ENCODE measurements at places on chromosomes 4 and X.

- DNase-seq: no peak
Measured at GRCh38 chrX:72046447-72046846, 85.3 kb downstream of the RTL5 start.

DNA sequence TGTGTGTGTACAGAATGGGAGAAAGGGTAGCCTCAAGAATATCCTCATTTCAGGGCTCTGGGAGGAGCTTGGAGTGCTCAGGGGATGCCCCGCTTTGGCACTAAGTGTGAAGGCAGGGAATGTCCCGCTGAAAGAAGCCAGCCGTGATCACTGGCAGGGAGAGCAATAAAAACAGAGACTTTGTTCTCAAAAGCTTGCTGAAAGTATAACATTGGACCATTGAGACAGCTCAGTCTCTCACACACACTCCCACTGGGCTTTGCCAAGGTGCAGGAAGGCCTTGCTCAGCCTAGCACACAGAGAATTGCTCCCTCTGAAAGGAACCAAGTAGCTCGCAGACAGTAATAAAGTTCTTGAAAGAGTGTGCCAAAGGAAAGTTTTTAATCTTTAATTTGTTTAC is 143.8 kb upstream of the SLITRK2 start:
- DNase-seq: no peak

DNA sequence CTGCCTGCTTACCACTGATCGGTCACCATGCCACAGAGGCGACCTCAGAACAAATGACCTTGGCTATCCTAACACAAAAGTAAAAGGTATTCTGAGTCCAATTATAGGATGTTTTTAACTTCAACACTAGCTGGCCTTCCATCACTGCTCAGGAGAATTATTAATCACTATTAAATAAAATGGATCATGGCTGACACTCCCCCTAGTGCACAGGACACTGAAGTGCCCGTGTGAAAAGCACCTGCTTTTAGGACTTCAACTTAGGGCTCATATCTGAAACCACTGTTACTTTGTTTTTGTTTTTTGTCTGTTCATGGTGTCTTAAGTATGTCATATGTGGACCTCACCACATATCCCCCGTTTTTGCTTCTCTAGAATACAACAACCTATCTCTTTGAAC is 33.9 kb downstream of the STX18 start:
- no peak for DNase-seq

GRCh38 chr4:103498161-103499070 is 221.4 kb downstream of the TACR3 start:
- DNase-seq: no peak

DNA sequence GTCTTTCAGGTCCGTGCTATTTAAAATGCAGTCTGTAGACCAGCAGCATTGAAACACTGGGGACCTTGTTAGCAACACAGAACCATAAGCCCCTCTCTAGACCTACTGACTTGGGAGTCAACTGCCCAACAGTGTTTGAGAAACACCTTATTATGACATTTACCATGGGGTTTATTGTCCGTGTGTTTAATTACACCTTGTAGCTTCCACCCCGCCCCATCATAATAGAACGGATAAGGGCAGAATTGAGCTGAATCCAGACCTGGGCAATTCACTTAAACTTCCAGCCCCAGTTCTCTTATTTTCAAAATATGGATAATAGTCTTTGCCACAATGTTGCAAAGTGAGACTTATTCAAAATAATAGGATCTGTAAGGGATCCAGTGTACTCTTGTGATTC is 30.6 kb upstream of the CLNK start:
- DNase-seq: no peak

DNA sequence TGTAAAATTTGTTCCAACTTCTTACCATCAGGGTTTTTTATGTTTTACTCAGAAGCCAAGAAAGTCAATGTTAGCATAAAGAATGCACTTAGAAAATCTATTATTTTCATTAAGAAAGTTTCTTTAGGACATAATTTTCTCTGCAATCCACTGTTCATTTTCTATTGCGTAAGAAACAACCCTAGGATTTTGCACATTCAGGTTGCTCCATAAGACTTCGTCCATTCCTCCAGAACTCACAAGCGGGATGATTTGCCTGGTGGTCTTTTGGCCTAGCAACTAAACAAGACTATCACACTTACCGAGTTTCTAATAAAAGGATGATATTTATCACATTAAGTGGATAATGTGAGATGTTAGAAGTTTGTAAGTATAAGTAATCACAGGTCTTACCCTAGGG is 376.3 kb upstream of the INTU start:
- no peak for DNase-seq

DNA sequence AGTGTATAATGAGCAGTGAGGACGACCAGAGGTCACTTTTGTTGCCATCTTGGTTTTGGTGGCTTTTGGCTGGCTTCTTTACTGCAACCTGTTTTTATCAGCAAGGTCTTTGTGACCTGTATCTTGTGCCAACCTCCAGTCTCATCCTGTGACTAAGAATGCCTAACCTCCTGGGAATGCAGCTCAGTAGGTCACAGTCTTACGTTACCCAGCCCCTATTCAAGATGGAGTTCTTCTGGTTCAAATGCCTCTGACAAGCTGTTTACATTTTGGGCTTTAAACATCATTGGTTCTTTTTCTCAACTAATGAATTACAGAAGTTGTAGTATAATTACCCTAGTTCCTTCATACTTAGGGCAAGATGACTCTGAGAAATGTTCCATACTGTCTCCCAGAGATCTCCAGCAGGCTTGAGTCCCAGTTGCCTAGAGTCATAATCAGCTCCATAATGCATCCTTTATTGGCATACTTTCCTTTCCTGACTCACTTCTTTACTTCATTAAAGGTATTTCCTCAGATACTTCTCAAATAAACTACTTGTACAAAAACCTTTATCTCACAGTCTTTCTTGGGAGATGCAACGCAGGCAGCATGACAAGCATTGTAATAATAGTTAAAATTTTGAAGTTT is 136.5 kb downstream of the KDM6A start:
- DNase-seq: peak; percentile 11

GRCh38 chr4:155734065-155734464 is 24.8 kb upstream of the GUCY1B1 start:
- no peak for DNase-seq

DNA sequence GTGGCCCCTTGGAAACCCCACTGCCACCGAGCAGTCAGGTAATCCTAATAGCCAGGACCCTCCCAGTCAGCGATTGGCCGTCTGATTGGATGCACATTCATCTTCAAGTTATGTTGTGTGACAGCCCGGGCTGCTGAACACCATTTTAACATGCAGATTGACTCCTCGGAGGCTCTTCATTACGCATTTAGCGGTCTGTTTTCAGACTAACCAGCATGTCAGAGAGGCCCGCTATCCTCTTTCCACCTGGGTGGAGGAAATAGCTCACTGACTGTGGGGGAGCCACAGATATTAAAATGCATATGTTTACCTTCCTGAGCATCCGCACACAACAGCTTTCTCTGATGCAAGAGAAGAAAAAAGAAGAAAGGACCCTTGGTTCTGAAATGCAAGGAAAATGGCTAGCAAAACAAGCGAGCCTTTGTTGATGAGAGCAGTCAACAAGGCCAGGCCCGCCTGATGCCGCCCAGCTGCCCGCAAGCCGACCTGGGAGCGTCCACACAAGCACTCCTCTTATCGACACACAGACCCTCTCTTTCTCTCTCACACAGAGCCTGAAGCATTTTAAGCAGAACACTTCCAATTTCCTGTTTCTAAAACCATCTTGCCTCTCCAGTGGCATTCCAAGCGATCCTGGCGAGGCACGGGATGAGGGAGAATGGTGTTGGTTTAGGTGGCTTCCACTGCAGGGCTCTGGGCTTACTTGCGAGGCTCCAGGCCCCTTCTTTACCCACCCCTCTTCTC is 118.3 kb downstream of the MGST2 start:
- DNase-seq: no peak

- no peak for DNase-seq
Measured at GRCh38 chrX:107197319-107197718, 8.9 kb downstream of the NUP62CL start.

DNA sequence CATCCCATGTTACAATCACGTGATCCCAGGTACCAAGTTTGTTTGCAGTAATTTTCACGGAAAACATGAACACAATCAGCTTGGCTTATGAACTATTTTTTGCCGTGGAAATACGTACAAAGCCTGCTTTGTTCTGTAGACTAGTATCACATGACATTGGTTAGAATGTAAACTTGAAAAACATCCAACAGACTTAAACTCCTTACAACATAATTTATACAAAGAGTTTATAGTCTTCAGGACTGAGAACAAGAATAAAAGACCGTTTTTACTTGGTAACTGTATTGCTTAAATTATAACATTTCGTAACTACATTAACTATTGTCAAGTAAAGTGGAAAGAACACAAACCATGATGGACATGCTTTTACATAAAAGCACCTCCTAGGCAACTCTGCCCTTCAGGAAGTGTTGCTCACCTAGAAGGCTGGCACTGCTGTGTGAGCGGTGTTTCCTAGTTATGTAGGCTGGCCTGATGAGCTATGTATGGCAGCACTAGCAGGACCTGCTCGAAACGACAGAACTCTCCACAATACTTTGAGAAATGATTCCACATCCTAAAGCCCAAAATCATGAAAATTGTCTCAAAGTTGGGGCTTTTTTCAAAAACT is 41.8 kb upstream of the WDR1 start:
- DNase-seq: no peak

DNA sequence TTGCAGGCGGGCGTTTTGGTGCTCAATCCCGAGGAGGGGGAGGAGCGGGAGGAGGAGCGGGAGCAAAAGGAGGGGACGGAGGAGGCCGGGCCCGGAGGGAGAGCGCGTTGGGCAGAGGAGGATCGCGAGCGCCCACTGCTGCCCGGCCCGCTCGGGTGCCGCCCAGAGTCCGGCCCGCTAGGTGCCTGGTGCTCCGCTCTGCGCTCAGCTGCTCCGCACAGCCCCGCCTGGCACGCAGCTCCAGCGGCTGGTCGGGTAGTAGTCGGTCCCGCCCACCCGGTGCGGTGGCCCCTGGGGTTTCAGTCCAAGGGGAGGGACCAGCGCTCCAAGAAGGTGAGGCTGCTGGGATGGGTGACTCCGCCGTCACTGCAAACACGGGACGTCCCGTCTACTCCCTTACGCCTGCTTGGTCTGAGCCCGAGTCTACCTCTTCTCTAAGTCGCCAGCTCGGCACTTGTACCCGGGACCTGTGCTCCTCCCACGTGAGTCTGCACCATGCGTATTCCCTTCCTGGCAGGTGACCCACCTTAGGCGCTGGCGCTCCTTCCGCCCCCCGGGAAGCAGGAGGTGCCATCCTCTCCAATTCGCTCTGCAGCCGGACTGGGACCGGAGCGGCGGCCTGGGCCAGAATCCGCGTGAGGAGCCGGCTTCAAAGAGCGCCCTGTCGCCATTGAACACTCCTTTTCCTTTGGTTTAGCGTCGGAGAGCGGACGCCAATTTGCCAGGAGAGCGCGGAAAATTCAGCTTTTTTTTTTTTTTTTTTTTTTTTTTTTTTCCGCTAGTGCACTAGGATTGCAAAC is 405 bp upstream of the HS3ST1 start:
- DNase-seq: no peak

DNA sequence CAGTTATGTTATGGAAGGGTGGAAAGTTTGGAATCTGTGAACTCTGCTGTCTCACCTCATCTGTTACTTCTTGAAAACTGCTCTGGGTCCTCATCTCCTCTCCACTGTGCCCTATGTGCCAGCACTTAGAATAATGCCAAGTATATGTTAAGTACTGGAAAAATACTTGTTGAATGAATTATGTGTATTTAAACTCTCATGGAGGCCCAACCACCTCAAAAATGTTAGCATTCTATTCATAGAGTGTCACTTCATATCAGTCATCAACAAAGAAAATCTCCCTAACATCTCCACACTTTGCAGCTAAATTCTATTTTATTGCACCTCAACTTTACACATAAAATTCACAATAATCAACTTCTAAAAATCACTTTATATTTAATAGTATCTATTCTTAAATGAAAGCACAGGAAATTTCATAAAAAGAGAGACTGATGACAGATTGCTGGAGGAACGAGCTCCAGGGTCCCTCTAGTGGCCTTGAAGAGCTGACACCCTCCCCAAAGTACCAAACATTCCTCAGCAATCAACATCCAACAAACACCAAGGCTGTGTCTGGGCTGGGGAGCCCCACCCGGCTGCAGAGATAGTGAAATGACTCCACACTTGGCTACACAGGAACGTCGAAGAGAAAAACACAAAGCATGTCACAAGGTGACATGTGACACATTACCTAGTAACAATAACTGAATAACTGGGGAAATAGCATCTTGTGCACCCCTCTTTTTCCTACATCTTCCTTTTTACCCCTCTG is 45.8 kb downstream of the SLC39A8 start:
- DNase-seq: peak; percentile 4

DNA sequence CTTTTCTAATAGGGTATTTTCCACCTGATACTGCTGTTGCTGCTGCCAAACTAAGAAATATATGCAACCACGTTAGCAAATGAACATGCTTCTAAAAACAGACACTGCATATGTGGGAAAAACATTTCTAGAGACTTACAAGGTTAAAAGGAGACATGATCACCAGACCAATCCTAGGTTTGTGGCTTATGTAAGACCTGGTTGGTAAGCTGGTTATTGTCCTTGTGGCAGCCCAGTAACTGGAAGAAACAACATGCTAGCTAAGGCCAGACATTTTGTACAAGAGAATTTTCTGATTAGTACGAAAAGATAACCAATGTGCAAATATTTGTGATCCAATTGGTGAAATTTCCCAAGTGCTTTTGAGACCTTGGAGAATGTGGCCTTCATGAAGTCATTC is 112.0 kb downstream of the AFF2 start:
- DNase-seq: no peak

DNA sequence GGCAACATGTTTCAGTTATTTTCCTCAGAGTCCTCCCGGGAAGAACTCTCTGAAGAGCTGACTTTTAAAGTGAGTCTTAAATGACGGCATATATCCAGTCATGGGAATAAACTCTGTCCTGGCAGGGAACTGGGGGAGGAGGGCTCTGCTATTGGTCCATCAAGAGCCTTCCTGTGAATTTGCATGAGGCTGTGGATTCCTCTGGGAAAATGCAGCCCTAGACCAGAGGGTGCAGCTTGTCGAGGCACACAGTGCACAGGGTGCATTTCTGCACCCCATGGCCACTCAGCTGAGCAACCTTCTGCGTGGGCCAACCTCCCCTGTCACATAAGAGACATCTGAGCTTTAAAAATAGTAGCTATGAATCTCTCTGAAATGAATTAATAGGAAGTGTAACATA is 360.0 kb downstream of the GALNTL6 start:
- no peak for DNase-seq

DNA sequence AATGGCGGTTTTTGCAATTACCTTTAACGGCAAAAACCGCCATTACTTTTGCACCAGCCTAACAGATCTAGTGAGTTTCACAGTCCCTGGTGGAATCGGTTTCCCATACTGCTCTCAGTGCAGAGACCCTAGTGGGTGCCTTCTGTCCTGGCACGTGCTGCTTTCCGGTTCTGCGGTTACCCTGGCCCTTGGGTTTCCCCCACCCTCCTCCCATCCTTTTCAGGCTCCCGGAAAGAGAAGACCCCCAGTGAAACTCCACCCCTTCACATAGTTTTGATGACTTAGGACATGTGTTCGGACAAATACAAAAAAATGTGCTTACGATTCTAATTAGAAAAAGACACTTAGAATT is 36.9 kb downstream of the NLGN3 start:
- DNase-seq: no peak

GRCh38 chr4:21801661-21802385 is 146.7 kb downstream of the KCNIP4 start:
- no peak for DNase-seq

- no peak for DNase-seq
Measured at GRCh38 chr4:184364100-184364921, 110.0 kb downstream of the IRF2 start.

- no peak for DNase-seq
Measured at GRCh38 chrX:101357166-101357795, 8.7 kb upstream of the TIMM8A start.

GRCh38 chr4:13627178-13627605 is 333 bp downstream of the BOD1L1 start:
- no peak for DNase-seq
